ENCODE measurements at places on chromosomes 1 and 21. TPM values are rescaled to one million over a fixed set of nuclear protein-coding genes. Genes with fewer than 3 reads are reported as not detected.

CMPK1 gene
- 56.8 TPM for total RNA-seq

MANEAL gene
- total RNA-seq, result 25.5 TPM

LCE2B gene
- not detected for total RNA-seq

HSD11B1 gene
- total RNA-seq, result 0.26 TPM

SPTA1 gene
- not detected for total RNA-seq

ZNF362 gene
- total RNA-seq, result 12.4 TPM

TLCD4 gene
- 9.3 TPM for total RNA-seq

PTAFR gene
- 0.10 TPM for total RNA-seq

F13B gene
- not detected for total RNA-seq

IBA57 gene
- 4.9 TPM for total RNA-seq

MYBPH gene
- total RNA-seq, result not detected

HSD3B1 gene
- not detected for total RNA-seq

BRINP3 gene
- not detected for total RNA-seq

LRIG2 gene
- total RNA-seq, result 3.7 TPM

ITGB2 gene
- 0.66 TPM for total RNA-seq

TMEM81 gene
- total RNA-seq, result 2.3 TPM

C1orf94 gene
- not detected for total RNA-seq

FMN2 gene
- total RNA-seq, result 3.7 TPM

GPATCH4 gene
- 88.6 TPM for total RNA-seq

PLEKHO1 gene
- 7.5 TPM for total RNA-seq

SLC5A9 gene
- total RNA-seq, result not detected

FAAH gene
- 0.56 TPM for total RNA-seq

CCDC28B gene
- 1.6 TPM for total RNA-seq

TNFRSF8 gene
- total RNA-seq, result 0.11 TPM

LCA5L gene
- total RNA-seq, result 1.2 TPM

DNASE2B gene
- total RNA-seq, result not detected

KCNJ6 gene
- total RNA-seq, result 3.8 TPM
